HT-29 (cell line): ENCODE measurements at places on chromosomes 11 and 22.
A peak's percentile ranks its signal among the peaks of the same experiment; 100 is the strongest.

DNA sequence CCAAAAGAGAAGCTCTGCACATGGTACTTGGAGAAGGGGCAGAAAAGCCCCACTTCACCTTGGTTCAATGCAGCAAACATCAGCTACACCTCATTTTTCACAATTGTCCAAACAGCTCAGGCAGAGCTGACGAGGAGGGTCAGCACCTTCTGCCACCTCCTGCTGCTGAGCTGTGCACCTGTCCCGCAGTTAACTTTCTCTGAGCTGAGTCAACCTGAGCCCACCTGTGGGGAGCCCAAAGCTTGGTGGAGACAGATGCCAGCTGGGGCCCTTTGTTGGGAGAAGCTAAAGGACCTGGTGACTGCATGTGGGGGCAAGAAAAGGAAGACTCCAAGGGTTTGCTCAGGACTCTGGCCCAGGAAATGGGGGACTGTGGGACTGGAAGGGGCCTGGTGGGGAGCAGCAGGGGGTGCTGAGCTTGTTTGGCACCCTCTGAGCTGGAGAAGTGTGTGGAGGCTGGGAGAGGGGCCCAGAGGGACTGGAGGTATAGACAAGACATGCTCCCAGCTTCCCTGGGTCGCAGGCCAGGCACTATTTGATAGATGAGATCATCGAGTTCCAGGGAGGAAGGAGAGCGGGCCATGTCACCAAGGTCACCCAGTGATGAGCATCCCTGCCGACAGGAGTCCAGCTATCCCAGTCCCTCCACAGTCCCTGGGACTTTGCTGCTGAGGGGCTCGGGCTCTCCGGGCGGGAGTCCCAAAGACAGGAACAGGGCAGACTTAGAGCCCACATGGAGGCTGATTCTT, 53.5 kb downstream of the KCNJ4 start:
- no peak for DNase-seq

- no peak for DNase-seq
Observed at GRCh38 chr11:13405220-13405619, 57.8 kb downstream of the BTBD10 start.

DNA sequence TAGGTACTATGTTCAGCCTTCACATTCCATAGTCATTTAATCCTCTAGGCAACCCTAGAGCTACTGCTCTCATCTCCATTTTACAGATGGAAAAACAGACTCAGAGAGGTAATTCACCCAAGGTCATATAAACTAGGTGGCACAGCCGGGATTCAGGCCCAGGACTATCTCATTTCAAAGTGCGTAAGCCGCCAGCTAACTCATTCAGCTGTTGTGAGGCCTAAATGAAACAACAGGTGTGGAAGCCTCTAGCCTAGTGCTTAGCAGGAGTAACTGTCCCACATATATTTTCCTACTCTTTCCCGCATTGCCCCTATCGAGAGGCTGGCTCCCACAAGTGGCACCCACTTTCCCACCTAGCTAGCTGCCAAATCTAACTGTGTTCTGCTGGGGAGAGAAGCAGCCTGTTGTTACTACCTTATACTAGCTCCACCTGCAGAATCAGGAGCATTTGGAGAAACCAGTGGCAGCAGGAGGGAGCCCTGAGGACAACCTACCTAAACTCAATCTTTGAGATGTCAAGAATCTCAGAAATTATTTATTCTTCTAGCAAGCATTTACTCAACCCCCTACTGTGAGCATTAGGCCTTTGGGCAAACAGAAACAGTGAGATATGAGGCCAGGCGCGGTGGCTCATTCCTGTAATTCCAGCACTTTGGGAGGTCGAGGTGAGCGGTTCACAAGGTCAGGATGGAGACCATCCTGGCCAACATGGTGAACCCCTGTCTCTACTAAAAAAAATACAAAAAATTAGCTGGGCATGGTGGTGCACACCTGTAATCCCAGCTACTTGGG, 20.9 kb downstream of the PRG3 start:
- DNase-seq: no peak

DNA sequence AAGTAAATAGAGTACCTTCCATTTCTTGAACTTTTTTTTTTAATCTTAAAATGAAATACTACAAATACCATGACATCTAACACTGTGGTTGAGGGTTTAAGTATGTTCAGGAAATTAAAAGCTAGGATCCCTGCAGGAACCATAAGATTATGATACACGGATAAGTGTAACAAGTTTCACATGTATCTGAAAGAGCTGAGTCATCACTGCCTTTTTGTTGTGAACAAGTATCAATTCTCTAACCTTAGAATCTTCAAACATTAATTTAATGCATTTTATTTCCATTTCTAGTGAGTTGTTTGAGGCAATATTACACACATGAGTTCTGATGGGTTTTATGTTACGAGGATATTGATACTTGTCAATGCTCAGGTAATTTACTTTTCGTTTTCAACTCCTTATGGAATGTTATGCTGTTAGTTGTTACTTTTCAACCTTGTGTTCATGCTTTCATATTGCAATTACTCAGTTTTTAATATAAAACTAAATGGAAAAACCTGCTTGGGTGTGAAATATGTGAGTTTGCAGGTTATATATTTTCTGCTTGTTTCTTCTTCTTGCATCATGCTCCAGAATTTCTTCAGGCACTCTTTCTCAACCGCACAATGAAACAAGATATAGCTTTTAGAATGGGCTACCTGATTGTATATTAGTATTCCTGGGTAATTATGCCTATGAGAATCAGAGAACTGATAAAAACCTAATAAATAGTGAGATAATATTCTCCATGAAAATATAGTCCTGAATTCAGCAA, 361.3 kb upstream of the MTNR1B start:
- no peak for DNase-seq

DNA sequence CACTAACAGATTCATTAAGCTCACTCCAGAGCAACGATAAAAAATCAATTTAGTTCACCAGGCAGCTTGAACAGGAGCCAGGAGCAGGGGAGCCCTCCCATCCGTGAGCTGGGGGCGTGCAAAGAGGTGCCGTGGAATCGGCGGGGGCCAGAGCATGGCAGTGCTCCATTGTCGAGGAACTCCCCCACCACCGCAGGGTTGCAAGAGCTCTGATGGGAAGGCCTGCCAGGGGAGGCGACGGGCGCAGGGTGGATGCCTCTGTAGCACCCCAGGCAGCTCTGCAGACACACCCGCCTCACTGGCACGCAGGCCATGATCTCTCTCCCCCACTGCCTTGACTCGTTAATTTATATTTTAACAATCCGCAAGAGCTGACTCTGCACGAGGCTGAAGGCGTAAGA, 433.2 kb downstream of the MIAT start:
- DNase-seq: no peak

DNA sequence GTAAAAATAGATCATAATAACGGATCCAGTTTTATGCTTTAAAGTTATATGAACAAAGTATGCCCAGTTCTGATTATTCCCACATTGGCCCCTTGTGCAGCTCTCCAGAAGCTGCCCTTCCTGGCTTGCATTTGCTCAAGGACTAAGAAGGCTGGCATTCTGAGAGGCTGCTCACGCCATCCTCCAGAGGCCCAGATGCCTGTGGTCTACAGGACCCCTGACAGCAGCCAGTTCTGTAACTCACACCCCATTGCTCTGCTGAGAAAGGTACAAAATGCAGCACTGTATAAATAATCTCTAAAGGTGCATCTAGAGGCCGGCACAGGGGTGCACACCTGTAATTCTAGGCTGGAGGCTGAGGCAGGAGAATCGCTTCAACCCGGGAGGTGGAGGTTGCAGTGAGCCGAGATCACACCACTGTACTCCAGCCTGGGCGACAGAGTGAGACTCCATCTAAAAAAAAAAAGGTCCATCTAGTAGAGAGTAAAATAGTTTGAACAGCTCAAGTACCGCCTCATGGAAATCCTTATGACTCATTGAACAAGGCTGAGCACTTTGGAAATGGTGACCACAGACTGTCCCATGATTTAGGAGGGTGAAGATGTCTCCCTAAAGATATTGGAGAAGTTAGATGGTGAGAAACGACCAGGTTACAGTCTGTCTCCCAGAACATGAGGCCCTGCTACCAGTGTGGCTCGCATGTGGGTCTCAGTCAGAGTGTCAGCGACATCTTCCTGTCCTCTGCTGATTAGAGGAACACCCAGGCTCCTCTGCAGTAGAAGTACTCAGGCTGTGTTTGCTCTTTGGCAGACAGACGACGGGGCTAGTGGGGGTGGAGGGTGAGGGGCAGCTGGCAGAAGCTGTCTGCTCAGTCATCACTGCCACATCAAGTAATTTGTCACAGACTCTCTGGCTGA, 56.3 kb downstream of the KREMEN1 start:
- DNase-seq: no peak

DNA sequence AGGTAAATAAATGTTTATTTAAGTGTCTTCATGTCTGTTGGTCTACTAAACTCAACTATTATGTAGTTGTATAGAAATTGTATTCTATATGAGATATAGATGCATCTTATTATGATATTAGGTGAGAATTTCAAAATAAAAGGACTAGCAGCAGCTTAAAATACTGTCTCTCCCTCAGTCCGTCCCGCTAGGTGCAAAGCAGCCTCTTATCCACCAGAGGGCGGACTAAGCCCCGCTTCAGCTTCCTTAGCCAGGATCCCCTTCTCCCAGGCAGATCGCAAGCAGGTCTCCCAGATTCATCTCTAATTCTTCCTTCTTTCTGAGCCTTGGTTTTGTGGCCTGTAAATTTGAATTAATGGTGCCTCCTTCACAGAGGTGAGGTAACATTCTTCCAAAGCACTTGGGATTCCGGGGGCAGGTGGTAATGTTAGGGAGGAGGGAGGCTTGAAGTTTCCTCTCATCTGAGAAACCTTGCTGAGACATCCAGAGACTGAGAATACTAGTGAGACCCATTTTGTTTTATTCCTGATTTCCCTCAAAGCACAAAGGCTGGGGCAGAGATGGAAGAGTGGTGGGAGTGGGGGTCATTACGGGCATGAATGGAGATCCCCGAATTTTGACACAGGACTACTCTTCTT, 13.5 kb upstream of the INSC start:
- peak; percentile 90 for DNase-seq

GRCh38 chr22:40121461-40121860, 56.3 kb upstream of the TNRC6B start:
- DNase-seq: no peak

GRCh38 chr11:13955971-13956421, 6.5 kb upstream of the SPON1 start:
- peak; percentile 77 for DNase-seq

- no peak for DNase-seq
Observed at GRCh38 chr22:45648301-45649117, 23.1 kb upstream of the ATXN10 start.

DNA sequence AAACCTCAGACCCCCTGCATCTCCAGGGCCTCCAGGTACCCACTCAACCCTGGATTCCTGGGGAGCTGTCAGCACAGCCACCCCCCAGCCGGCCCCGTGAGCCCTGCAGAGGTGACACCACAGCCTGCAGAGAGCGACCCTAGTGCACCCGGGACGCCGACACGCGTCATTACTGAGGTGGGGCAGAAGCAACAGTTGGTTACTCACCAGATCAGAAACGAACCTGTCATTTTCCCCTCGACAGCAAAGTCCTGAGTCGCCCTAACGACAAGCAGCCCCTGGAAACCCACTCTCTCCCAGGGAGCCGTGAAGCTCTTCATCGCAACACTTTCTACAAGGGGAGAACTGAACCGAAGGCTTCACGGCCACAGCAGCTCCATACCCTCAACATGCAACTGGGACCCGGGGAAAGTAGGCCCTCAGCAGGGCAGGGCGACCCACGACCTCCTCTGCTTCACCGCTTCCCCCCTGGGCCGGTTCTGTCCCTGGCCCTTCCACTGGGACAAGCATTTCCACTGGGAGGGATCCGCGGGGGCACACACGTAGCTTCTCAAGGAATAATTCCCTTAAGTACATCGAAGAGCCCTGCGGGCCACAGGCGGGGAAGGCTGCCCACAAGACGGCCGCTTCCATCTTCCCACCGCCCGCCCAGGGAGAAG, 1.6 kb downstream of the BRD1 start:
- DNase-seq: no peak

- DNase-seq: no peak
Observed at GRCh38 chr22:44719586-44720368, 17.8 kb downstream of the PRR5 start.

GRCh38 chr11:12001186-12001585, 7.2 kb downstream of the DKK3 start:
- no peak for DNase-seq

DNA sequence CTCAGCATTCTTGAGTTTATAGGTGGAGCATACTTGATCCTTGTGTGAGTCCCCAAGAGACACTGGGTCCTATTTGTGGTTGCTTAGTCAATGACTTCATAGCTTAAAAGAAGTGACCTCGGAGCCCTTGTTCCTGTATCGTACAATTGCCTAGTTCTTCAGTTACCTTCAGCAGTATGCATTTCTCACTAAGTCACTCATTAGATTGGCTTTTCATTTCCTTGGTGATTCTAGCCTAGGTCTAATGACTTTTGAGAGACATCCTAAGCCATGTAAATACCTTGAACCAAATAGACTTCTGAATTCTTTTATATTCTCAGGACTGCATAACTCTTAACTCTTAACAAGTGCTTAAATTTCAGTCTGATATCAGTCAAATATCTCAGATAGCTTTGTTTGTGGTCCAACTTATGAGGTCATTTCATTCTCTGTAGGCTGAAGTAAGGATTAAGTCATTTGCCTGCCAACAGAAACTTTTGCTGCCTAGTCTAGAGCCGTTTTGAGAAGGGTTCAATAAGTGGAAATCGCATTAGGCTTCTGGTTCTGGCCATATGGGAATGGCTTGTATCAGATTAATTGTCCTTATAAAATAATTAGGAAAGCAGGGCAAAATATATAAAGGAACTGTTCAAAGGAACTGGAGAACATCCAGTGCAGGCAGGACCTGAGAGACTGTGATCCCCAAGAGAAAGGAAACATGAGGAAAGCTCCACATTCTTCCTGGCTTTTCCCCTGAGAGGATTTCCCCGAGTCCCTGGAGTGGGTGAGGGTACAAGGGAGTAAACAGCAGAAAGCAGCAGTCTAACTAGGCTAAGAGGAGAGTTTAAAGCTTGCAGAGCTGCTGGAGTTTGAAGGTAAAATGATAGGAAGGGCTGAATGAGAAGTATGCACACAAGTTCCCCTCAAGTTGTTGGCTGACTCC, 39.9 kb downstream of the TRAF6 start:
- no peak for DNase-seq

- DNase-seq: peak; percentile 63
Observed at GRCh38 chr11:20131788-20132666, 28.2 kb downstream of the DBX1 start.

DNA sequence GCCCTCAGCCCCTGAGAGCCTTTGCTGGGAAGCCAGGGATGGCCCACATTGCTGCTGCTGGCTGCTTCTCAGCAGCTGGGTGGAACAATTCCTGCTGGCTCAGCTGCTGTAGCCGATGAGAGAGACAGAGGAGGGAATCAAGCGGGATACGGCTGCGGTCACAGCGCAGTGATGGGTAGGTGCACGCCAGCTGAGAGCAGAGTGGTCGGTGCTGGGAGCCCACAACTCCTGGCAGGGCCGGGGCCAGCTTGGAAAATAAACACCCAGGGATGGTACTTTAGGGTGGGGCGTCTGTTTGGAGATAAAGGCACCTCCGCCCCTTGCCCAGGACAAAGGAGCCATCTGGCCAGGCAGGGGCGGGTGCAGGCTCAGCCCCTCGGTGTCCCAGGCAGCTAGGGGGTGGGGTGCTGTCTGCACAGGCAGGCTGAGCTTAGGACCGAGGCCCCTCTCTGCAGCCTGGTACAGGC, 480.5 kb downstream of the MIAT start:
- no peak for DNase-seq

GRCh38 chr11:68889948-68890446, 13.6 kb downstream of the MRPL21 start:
- DNase-seq: peak; percentile 11

- DNase-seq: no peak
Observed at GRCh38 chr11:5713695-5714094, 22.6 kb upstream of the OR56B1 start.

- DNase-seq: no peak
Observed at GRCh38 chr22:27163162-27164137, 506.1 kb downstream of the MIAT start.
